DMS79 treated with DMSO at 0.1 percent for 48 hours (cell line): ENCODE measurements at places on chromosomes 3 and 15.

- DNase-seq: no peak
These were observed 40.5 kb upstream of the CDV3 start for GRCh38 chr3:133532951-133533350.

GRCh38 chr3:157188391-157188790 is 28.4 kb upstream of the CCNL1 start:
- no peak for DNase-seq

- no peak for DNase-seq
These were observed 6.9 kb upstream of the ALPK3 start for GRCh38 chr15:84810073-84810840.

- no peak for DNase-seq
These were observed 554.2 kb downstream of the TUSC7 start for GRCh38 chr3:117263745-117264144.

- DNase-seq: peak; percentile 93
These were observed 4.0 kb upstream of the RPL14 start for GRCh38 chr3:40452876-40453730.

- DNase-seq: no peak
These were observed 427.3 kb downstream of the CNTN4 start for GRCh38 chr3:2525968-2526367.
